ENCODE measurements at places on chromosomes 4 and X.

DNA sequence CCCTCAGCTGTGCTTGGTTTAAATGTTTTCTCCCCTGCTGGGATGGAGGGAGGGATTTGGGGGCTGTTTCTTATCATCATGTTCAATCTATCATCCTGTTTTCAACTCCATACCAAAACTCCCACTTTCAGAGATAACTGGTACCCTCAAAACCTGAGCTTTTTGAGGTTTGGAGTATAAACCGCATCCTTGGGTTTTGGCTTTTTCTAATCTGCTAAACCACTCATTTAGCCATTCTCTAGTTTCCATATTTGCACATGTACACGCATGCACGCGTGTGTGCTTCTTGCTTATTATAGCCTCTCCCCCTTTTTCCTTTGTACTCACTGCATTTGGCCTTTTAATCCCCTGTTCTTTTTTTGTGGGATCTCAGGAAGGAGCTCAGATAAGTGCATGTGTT, 116.7 kb upstream of the TEX13D start:
- DNase-seq = no peak

- DNase-seq = no peak
These were observed 167.6 kb downstream of the ARHGAP10 start for GRCh38 chr4:147899512-147899911.

- DNase-seq = no peak
These were observed 12.5 kb upstream of the CTSO start for GRCh38 chr4:155966171-155966570.

DNA sequence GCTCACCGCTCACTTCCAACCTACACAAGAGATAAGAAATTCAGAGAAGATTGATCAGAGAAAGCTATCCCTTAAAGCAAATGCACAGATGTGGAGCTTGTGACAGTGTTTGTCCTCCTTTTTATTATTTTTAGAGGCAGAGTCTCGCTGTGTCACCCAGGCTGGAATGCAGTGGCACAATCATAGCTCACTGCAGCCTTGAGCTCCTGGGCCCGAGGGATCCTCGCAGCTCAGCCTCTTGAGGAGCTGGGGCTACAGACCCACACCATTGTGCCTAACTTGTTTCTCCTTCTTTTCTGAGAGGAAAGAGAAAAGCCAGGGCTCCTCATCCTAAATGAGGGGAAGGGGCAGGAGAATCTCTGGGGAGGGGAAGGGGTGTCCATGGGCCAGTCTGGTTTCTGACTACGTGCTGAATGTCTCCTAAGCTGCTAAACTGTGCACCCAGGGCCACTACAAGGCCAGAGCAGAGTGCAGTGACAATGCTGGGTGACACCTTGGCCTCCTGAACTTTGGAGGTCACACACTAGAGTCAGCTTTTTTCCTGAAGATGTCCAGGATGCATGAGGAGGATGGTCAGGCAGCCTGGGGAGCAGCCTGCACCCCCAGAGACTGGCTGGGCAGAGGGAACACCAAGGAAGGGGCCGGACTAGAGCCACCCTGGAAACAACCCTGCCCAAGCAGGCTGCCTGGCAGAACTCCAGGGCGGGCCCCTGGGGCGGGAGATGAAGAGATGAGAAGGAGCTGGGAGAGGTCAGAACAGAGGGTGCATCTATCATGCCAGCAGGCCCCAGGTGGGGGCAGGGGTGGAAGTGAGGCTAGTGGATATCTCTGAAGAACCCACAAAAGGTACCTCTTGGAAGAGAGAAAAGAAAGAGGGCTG, 55.5 kb upstream of the PROM1 start:
- DNase-seq = no peak

DNA sequence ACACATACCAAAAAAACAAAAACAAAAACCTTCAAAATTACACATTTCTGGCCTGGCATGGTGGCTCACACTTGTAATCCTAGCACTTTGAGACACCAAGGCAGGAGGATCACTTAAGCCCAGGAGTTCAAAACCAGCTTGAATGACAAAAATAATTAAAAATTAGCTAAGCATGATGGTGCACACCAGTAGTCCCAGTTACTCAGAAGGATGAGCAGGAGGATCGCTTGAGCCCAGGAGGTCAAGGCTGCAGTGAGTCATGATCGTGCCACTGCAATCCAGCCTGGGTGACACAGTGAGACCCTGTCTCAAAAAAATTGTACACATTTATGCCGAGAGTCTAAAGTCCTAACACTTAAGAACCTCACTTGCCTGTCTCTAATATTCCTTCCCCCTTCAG, 18.3 kb downstream of the SLC39A8 start:
- DNase-seq = no peak

DNA sequence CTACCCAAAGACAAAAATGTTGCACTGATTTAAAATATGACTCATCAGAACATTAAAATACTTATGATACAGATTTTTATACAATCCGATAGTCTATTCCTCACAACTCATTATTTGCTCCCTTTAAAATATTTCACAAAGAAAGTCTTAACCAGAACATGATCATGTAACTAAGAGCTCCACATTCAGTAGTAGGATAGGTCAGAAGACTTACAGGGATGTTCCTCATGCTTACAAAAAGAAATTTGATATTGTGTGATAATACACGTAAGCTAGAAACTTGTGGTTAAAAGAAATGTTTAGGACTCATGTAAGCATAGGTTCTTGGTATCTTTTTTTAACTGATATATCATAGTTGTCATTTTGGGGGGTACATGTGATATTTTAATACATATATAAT, 235.9 kb downstream of the PALLD start:
- DNase-seq = no peak

- no peak for DNase-seq
These were observed 58.5 kb upstream of the CLCN4 start for GRCh38 chrX:10098270-10098713.

DNA sequence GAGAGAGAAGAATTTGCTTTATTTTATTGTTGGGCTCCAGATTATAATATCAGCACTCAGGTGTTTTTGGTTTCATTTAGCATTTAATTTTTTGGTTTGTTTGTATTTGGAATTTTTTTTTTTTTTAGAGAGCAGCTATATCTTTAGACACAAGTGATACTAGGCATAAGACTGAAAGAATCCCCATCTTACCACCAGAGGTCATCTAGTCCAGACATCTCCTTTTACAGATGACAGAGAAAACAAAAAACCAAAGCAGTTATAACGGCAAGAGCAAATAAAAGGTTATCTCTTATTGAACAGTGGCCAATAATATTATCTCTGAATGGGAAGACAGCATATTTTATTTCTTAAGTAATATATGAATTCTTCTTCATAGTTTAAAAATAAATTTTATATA, 22.8 kb downstream of the USP38 start:
- DNase-seq = no peak

- peak; percentile 20 for DNase-seq
These were observed 37.9 kb upstream of the NKAP start for GRCh38 chrX:119981286-119982070.

DNA sequence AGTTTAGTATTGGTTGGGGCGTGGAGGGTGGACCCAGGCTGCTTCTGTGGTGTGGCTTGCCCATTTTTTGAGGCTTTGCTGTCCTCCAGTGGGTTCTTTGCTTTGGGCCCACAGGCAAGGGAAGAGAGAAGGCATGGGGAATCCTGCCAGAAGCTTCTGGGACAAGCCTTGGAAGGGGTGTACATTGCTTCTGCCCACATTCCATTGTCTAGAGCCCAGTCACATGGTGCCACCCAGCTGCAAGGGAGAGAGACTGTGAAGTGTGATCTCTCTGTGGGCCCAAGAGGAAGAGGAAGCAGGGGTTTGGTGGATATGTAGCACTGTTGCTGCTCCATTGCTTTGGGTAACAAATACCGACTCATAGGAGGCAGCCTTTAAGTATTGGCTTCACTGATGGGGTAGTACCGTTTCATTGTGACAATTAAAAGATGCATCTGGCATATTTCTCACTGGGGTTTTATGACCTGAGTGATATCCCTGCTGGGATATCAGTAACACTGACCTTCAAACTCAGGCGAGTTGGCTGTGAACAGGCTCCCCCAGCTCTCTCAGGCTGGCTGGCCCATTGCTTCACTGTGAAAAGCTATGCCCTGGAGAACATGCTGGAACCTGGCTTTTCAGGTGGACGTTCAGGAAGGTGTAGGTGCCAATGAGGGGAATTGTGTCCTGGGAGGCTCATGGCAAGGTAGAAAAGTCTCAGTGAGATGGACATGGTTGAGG, 85.9 kb downstream of the CLDN34 start:
- no peak for DNase-seq

GRCh38 chrX:4485912-4486311, 772.5 kb upstream of the PRKX start:
- no peak for DNase-seq
